ENCODE measurements at places on chromosomes 1 and 21.

- DNase-seq = no peak
Measured at GRCh38 chr1:47340227-47340626, 6.6 kb downstream of the CMPK1 start.

- DNase-seq = no peak
Measured at GRCh38 chr1:161350671-161351070, 17.0 kb downstream of the CFAP126 start.

- DNase-seq = no peak
Measured at GRCh38 chr21:45056296-45056904, 18.0 kb upstream of the ADARB1 start.

DNA sequence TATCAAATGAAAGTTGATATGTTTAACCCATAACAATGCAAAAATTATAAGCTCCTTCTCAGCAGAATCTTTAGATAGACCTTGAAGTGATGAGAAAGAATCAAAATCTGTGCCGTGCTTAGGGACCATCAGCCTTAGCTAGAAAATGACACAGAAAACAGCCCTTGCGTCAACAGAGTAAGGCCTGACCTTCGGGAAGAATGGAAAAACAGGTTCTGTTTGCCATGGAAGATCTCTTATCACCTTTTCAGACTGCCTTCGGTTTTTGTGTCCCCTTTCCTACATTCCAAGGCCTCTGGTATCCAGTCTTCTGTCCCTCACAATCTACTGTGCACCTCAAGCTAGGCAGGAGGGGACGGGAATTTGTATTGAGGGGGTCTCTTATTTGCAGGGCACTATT, 37.6 kb upstream of the DPT start:
- no peak for DNase-seq

DNA sequence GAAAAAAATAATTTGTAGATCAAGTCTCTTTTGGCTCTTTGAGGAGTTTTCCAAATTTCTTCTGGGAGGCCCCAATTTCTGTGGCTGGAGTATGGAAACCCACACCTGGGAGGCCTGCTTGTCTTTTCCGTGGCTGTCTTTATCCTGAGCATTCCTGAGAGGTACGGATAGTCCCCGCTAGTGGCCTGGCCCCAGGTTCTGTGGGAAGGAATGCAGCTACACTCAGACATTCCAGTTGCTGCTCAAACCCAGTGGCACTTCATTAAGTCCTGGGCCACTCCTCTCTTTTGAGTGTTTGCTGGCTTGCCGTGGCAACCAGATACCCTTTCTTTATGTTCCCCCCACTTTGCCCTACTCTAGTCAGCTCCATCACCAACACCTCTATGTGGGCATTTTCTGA, 310.4 kb downstream of the ASTN1 start:
- DNase-seq = no peak

DNA sequence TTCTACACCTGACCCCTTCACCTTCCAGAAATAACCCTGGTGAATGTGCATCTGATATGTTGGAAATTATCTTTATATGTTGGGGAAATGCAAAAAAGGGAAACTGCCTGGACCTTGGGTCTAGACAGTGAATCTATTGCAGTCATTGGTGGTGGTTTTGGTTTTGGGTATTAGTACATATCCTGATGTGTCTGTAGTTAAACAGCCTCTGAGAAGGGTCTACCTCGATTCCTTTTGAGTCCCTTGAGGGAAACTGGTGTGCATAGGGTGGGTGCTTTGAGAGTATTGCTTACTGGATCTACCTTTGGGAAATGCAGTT, 127.3 kb upstream of the KIAA0040 start:
- DNase-seq = no peak

- no peak for DNase-seq
Measured at GRCh38 chr1:157157501-157158190, 19.5 kb upstream of the ETV3 start.

DNA sequence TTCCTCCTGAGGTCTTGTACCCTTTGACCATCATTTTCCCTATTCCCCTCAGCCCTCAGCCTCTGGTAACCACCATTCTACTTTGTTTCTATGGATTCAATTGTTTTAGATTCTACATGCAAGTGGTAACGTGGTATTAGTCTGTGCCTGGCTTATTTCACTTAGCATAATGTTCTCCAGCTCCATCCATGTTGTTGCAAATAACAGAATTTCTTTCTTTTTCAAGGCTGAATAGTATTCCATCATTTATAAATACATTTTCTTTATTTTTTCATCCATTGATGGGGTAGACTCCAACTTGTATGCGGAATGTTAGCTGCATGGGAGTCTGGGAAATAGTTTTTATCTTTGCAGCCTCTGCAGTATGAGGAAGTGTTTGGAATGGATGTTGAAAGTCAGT, 26.3 kb upstream of the TMEM54 start:
- no peak for DNase-seq

- DNase-seq = no peak
Measured at GRCh38 chr1:200042552-200043335, 15.2 kb downstream of the NR5A2 start.

GRCh38 chr1:178262120-178262500, 168.2 kb downstream of the RASAL2 start:
- DNase-seq = no peak

- no peak for DNase-seq
Measured at GRCh38 chr21:39850333-39850732, 16.9 kb upstream of the PCP4 start.

- DNase-seq = no peak
Measured at GRCh38 chr21:25756190-25756932, 21.6 kb downstream of the GABPA start.

DNA sequence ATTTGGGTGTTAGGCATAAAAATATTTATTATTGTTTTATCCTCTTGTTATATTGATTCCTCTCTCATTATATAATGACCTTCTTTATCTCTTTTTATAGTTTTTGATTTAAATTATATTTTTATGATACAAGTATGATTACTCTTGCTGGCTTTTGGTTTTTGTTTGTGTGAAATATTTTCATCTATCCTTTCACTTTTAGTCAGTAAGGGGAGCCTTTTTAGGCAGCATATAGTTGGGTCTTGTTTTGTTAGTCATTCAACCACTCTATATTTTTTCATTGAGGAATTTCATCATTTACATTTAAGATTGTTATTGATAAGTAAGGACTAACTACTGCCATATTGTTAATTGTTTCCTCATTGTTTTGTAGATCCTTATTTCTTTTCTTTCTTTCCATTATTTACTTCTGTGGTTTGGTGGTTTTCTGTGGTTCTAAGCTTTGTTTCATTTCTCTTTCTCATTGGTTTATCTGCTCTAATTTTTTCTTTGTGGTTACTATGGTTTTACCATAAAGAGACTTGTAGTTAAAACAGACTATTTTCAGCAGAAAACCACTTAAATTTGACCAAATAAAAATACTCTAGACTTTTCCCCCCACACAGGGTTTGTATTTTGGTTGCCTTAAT, 593.1 kb downstream of the NUF2 start:
- DNase-seq = no peak

GRCh38 chr1:84700070-84700469, 9.8 kb upstream of the SSX2IP start:
- no peak for DNase-seq

DNA sequence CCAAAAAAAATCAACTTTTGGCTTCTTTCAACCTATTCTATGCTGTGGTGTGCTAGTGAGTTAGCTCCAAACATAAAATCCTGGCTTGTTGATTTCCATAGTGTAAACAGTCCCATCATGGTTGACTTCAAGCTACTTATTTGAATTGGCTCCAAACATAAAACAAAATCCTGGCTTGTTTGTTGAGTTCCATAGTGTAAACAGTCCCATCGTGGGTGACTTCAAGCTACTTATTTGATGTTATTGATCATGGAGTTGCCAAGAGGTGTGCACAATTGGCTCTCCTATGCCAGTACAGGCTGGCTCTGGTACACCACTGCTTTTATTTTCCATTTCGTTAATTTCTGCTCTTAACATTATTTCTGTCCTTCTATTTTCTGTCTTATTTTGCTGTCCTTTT, 1.8 kb upstream of the COA6 start:
- DNase-seq = no peak

DNA sequence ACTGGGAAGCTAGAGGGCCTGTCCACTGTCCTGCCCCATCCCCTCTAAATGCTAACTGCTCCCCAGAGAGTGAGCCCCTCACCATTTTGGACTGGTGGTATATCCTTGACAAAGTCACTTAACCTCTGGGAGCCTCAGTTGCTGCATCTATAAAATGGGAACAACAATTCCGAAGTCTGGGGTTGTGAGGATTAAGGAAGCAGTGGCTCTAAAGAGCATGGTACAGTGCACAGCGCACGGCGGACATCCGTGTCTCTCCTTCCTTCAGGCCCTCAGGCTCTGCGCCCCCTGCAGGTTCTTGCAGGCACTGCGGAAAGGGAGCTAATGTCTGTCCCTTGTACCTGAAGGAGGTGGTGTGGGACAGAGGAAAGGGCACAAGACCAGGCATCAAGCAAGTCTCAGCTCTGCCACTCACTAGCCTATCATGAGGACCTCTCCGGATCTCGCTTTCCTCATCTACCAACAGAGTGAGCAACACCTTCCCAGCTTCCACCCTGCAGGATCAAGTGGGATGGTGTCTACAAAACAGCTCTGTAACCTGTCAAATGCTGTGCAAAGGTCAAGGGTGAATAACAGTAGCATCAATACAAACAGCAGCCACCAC, 20.1 kb downstream of the ECE1 start:
- peak; percentile 68 for DNase-seq

DNA sequence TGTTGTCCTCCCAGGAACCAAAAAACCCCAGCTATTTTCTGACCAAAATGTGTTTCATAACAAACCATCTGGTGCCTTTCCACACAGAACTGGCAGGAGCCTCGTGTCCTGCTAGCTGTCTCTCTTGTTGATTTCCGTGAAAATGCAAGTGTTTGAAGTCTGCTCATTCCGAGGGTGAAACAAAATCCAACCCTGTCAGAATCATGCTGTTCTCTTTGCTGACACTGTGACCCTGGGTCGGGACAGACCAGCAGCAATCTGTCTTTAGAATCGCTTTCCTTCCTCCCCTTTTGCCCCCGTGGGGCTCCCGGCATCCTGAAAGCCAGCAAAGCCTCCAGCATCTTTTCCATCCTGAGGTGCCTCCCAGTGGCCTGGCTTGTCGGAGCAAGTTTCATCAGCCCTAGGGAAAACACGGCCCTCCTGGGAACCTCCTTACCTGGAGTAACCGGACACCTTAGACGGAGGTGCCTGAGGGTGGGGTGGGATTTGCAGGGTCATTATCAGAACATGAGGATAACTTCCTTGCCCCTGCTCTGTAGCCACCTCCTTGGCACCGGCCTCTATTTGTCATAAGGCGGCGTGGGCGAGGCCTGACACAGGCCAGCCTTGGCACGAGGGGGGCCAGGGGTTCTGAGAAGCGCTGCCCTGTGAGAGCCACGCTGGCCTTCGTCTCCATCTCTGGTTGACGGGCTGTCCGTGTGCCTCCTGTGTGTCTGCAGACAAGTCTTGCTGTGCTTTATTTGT, 24.9 kb downstream of the LDLRAP1 start:
- DNase-seq = no peak

- no peak for DNase-seq
Measured at GRCh38 chr1:98086796-98087441, 166.1 kb upstream of the DPYD start.

GRCh38 chr1:61337037-61337436, 254.7 kb downstream of the NFIA start:
- no peak for DNase-seq

DNA sequence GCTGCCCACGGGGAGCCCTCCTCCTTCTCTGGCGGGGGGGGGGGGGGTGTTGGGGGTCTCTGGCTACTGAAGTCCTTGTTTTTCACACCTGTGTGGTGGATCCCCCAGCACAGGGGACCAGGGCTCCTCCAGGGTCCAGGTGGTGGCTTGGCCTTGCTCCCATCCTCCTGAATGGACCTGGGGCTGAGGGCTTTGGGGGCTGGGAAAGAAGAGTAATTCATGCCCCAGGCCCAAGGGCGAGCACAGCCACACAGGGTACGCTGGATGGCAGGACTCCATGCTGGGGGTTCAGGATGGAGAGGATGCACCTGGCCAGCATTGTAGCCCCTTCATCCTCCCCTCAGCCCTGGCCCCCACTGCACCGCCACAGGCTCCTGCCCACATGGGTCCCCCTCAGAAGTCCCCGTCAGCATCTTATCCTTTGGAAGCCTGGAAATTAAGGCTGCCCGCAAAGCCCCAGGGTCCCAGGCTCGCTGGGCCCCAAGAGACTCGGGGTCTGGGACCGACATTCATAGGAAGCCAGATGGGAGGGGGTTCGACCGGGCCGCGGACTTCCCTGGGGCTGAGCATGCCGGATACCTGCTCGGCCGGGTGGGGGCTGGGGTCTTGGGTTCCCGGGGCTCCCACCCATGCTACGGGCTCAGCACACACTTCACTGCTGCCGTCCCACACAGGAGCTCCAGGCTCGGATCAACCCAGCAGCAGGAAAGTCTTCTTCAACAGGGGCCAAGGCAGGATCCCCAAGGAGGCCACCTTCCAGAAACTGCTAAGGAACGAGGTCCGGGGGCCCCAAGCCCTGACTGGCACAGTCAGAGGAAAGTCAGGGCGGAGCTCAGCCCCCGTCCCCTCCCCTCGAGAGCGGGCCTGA, 49.0 kb upstream of the ACTRT2 start:
- no peak for DNase-seq

DNA sequence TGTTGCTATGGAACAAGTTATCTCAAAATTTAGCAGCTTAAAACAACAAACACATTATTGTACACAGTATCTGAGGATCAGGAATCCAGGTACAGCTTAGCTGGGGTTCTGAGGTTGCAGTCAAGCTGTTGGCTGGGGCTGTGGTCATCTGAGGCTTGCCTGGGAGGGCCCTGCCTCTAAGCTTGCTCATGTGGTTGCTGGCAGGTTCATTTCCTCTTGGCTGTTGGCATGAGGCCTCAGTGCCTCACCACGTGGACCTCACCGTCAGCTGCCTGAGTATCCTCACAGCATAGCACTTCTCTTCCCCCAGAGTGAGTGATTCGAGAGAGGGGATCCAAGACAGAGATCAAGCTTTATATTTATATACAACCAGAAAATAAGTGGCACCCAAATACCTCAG, 18.6 kb downstream of the NTPCR start:
- DNase-seq = no peak

DNA sequence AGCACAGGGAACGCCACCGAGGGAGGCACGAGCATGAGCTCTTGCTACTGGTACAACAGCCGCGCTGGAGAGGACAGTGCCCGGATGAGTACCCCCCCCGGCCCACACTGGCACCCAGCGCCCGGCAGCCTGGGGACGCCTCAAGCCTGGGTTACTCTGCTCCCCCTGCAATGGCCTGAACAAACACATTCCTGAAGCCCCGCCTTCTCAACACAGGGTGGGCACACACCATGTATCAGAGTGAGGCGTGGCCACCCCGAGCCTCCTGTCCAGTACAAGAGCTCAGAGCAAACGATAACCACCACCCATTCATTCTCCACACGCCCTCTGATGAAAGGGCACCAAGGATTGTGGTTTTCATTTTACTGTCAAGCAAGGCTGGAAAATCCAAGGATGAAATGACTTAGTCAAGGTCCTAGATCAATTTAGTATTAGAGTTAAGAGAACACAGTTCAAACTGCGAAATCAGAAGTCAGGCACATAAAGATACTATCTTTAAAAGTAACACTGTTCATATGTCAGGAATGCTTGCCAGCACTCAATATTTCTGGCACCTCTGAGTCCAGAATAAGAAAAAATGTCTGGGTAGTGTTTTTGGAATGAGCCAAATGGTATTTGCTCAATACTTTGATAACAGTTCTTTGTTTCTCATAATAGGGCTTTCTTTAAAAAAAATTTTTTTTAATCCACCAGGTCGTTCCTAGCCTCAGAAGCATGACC, 22.0 kb downstream of the UBE2G2 start:
- no peak for DNase-seq

Data from stimulated activated CD8-positive, alpha-beta memory T cell treated with anti-CD3 and anti-CD28 coated beads, Interleukin-12 subunit alpha, Interleukin-12 subunit beta, amount 100 ng/mL, for 1 hour (primary cell).